ENCODE measurements at places on chromosomes 16 and 17.
A peak's percentile ranks its signal among the peaks of the same experiment; 100 is the strongest.

GRCh38 chr16:66774981-66775380 lies 23.6 kb upstream of the DYNC1LI2 start:
- DNase-seq = no peak

GRCh38 chr16:50566014-50566962 lies 18.1 kb downstream of the NKD1 start:
- DNase-seq = no peak

DNA sequence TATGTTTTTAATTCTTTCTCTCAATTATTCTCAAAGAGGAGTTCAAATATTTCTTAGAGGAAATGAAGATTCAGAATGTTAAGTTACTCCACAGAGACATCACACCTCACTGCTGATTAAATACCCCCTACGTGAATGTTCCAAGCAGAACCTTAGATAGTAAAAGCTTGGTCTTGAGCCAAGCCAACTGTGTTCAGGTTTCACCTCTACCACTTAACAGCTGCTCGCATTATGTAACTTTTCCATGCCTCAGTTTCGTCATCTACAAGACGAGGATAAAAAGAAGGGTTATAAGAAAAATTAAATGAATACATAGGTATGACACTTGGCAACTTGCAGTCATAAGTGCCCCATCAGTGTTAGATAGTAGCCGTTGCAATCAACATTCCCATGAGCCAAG lies 356.2 kb downstream of the RBFOX1 start:
- DNase-seq = no peak

- DNase-seq = no peak
Measured at GRCh38 chr17:20988001-20988636, 54.7 kb downstream of the USP22 start.

- DNase-seq = no peak
Measured at GRCh38 chr16:2692948-2693651, 10.8 kb downstream of the KCTD5 start.

GRCh38 chr17:28394337-28395116 lies 11.5 kb downstream of the SLC46A1 start:
- DNase-seq = no peak

DNA sequence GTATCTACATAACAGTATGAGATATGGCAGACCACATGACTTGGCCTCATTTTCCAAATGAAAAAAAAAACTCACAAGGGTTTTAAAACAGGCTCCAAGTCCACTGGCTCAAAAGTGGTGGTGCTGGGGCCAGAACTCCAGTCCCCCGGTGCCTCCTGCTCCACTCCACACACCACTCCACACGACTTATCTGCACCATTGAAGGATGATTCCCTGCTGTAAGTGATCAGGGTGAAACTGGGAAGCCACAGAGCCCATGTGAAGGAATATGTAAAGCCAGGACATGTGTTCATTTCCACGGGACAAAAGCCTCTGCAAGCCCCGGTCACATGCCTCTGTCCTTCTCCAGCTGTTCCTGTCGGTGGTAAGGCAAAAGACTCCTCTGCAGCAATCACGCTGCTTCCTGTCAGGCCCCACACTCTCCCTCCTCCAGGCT lies 97.2 kb downstream of the ZNF18 start:
- DNase-seq = no peak

GRCh38 chr16:84518804-84519341 lies 14.4 kb upstream of the MEAK7 start:
- peak; percentile 68 for DNase-seq

DNA sequence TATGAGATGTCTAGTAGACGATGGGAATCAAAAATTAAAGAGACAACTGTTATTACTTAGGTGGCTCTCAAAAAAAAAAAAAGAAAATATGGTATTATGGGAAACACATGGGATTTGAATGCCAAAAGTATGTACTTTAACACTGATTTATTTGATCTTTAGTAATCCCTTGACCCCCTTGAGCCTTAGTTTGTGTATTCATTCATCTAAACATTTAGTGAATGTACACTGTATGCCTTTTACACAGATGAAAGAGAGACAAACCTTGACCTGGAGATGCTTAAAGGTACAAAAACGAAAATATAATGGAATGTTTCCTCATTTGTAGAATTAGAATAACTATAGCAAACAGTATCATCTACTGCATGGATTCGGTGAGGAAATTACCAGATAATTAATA lies 38.6 kb upstream of the NETO2 start:
- DNase-seq = no peak

- no peak for DNase-seq
Measured at GRCh38 chr16:48608452-48608851, 1.5 kb downstream of the N4BP1 start.

- peak; percentile 94 for DNase-seq
Measured at GRCh38 chr16:30615358-30616091, 5.3 kb upstream of the ZNF689 start.
